Fibroblast of skin of right quadriceps (primary cell): ENCODE measurements at places on chromosomes 1 and 21.
A peak's percentile ranks its signal among the peaks of the same experiment; 100 is the strongest.

DNA sequence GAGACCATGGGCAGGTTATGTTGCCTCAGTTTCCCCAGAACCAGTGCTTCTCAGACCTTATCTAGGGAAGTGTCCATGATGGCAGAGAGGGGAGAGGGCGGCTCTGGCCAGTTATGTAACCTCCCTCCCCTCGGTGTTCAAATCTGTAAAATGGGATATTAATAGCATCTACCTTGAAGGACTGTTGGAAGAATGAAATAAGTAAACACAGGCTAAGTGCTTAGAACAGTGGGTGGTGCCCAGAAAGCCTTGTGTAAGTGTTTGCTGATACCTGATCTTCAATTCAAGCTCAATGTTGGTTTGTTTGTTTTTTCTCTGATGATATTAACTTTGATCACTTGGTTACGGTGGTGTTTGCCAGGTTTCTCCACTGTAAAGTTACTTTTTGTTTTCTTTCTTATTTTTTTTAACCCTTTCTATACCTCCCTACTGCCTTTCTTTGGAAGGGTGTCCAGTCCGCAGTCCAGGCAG lies 34.9 kb downstream of the EPHA2 start:
- DNase-seq: no peak

GRCh38 chr1:246428542-246429308 lies 78.4 kb downstream of the SMYD3 start:
- peak; percentile 97 for DNase-seq

DNA sequence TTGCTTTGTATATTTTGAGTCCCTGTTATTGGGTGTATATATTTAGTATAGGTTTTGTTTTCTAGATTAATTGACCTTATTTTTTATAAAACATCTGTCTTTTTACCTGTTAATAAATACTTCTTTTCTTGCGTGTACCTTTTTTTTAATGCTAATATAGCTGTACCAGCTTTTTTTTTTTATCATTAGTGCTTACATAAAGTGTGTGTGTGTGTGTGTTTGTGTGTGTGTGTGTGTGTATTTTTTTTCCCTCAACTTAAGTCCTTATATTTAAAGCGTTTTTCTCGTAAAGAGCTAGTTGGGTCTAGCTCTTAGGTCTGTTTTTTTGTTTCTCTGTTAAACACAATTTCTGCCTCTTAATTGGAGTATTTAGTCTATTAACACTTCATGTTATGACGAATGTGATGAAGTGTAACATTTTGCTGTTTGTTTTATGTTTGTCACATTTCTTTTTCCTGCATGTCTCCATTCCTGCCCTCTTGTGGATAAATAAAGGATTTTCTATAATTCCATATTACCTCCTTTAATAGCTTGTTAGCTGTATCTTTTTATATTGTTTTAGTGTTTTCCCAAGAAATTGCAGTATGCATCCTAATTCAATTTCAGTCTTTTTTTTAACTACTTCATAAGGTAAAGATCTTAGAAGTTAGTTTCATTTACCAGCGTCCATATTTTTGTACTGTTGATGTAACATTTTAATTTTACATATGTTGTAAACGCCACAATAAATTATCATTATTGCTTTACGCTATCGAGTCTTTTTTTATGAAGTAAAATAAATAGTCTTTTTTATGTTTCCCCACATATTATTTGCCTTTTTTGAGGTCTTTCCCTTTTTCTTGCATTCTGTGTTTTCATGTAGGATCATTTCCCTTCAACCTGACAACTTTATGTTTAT lies 4.3 kb downstream of the PRMT2 start:
- DNase-seq: peak; percentile 21

DNA sequence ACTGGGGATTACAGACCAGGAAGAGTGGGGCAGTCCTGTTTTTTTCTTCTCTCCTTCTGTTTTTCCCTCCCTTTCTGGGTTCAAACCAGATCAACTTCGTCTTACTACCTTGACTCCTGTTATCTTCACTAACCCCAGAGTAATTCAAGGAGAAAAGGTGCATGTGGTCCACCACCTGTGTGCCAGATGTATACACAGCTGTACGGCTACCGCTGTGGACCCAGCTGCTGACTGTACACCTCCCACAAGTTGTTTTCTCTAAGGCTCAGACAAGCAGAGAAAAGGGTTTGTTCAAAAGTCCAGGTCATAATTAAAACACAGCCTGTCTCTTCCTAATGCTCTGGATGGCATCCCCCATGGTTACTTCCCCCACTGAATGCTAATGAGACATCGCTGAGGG lies 102.1 kb downstream of the LMX1A start:
- no peak for DNase-seq

- DNase-seq: no peak
Observed at GRCh38 chr1:171841931-171842761, 848 bp downstream of the DNM3 start.

GRCh38 chr1:212287261-212287895 lies 2.2 kb downstream of the PPP2R5A start:
- no peak for DNase-seq

GRCh38 chr1:26290122-26290881 lies 10.4 kb downstream of the SH3BGRL3 start:
- no peak for DNase-seq

DNA sequence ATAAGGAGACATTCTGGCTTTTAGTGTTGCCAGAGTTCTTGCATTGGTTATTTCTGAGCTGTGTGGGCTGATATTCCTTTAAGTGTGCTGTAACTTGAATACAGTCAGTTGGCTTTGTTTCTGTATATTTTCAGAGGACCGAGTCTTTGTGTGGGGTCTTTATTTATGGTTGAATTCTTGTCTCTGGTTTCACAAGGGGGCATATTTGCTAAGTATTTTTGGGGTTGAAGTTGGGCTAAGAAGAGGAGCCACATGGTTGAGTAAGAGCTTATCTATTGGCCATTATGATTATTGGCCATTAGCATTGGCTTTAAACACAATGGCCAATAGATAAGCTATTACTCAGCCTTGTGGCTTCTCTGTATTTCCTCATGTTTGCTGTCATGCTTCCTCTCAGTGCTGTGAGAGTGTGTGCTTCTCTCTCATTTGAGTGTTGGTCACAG lies 26.3 kb upstream of the PTGFR start:
- DNase-seq: no peak

GRCh38 chr1:174022976-174023277 lies 770 bp upstream of the RC3H1 start:
- no peak for DNase-seq

GRCh38 chr1:227396539-227397353 lies 78.5 kb upstream of the CDC42BPA start:
- DNase-seq: no peak

GRCh38 chr1:186681801-186682200 lies 1.6 kb upstream of the PTGS2 start:
- DNase-seq: peak; percentile 64
